ENCODE measurements at places on chromosomes 2 and 18.

- DNase-seq = no peak
Measured at GRCh38 chr18:32284284-32284683, 94.4 kb downstream of the MEP1B start.

DNA sequence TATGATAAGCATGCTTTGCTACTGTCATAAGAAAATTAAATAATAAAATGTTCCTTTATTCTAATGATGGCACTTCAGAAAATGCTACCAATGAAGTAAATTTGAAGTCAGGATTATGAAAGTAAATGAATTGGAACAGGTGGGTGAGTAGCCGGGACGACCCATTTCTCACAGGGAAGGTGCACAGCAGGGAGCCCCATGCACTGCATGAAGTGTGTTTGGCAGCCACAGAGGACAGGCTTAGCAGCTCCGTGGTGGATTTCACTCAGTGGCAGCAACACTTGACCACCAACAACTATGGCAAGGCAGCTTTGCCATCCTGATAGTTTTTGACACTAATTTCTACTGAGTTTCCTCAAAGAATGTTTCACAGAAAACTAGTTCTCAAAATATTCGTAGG, 146.3 kb downstream of the ATL2 start:
- no peak for DNase-seq

DNA sequence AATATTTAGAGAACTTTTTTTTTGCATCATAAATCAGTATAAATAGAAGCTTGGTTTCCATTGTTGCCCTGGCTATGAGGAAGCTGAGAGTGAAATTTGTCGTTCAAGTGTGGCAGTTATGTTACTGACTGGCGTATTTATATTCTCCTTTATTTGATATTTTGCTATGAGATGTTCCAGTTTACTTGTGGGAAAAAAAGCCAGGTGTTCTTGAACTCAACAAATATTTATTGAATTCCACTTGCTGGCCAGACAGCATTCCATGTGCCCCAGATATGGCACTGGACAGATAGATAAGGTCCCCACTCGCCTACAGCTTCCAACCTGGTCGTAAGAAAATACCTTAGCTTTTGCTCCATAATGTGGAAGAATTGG, 44.7 kb downstream of the NEDD4L start:
- DNase-seq = no peak

GRCh38 chr18:23752363-23752762, 63.1 kb downstream of the LAMA3 start:
- no peak for DNase-seq

DNA sequence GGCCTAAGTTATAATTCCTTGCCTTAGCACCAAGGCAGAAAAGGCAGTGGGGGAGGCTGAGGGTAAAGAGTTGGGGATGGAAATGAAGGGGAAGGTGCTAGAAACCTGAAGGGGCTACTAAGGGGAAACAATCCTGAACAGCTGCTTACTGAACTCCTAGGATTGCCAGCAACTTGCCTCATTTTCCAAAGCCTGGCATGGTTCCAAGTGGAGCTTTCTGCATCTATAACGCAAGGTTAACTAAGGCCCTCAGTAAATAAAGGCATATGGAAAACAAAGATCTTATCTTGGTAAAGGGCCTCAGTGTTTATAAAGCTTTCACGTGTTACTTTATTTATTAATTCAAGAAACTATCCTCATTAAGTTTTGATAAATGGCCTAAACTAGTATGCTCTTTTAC, 10.9 kb downstream of the MEP1B start:
- DNase-seq = no peak

- DNase-seq = no peak
Measured at GRCh38 chr2:134455426-134455825, 201.6 kb downstream of the MGAT5 start.

DNA sequence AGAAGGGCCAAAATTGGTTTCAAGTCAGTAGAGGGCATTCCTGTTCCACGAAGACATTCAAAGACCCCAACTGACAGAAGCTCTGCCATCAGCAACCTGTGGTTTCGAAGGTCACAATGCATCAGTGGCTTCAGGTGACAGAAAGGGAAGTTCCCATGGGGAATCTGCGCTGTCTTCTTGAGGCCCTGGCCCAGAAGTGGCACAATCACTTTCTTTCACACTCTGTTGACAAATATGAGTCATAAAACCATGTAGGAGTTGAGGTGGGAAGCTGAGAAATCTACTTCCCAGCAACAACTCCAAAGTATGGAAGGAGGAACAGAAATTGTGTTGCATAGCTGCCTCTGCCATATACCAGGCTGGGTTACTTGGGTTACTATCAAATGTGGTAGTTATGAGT, 621.1 kb upstream of the FANCL start:
- no peak for DNase-seq

- peak; percentile 71 for DNase-seq
Measured at GRCh38 chr18:22167471-22168241, 1.7 kb upstream of the GATA6 start.

DNA sequence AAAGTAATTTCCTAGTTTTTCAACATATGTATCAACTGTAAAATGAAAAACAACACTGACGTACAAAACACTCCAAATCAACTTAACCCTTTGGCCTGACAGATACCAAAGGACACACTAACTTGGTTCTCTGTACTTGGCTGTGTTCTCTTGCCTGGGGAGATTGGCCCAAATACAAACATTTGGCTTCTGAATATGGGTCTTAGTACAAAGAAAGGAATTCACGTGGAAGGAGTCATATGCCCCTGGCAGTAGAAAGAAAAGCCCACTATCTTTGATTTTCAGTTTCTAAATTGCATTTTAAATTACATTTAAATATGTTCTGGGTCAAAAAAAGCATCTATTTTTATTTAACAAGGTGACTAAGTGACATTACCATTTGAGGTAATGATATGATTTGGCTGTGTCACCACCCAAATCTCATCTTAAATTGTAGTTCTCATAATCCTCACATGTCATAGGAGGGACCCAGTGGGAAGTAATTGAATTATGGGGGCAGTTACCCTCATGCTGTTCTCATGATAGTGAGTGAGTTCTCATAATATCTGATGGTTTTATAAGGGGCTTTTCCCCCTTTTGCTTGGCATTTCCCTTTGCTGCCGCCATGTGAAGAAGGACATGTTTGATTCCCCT, 153.6 kb upstream of the CCDC195 start:
- no peak for DNase-seq

- DNase-seq = no peak
Measured at GRCh38 chr2:120554625-120555032, 181.0 kb upstream of the GLI2 start.

DNA sequence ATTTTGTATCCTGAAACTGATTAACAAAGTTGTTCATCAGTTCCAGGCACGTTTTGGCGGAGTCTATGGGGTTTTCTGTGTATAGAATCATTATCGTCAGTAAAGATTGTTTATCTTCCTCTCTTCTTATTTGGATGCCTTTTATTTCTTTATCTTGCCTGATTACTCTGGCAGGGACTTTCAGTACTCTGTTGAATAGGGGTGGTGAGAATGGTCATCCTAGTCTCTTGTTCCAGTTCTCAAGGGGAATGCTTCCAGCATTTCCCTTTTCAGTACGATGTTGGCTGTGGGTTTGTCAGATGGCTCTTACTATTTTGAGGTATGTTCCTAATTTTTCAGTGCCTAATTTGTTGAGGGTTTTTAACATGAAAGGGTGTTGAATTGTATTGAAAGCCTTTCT, 14.0 kb upstream of the SPDYA start:
- DNase-seq = no peak

DNA sequence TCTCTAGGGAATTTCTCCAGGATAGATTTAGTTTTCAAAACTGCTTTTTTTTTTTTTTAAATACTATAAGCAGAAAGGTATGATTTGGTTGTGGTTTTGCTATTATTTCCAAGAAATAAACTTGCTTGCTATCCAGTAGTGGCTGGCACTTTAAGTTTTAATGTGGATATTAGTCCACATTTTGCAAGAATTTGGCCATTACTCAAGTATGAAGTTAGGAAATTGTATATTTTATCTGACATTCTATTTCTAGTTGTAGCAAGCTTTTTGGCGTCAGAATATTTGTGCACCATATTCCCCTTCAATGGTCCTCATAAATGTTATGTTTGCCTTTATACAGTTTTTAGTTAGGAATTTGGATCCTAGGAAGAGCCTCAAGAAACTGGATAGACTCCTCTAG, 226.3 kb downstream of the ZNF521 start:
- no peak for DNase-seq

DNA sequence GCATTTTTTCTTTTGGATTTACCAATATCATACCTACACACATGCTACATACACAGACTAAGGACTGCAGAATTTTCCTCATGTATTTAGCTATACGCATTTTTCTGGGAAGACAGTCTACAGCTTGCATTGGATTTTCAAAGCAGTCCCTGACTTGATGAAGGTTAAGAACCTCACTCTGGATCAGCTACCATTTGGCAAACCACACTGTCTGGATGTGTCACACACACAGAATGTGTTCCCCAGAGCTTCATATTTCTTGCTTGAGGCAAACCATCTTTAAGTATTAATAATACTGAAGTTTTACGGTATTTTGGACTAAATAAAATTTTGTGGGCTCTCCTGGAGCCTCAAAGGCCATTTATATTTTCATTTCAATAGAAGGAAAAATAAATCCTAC, 102.3 kb downstream of the TCF4 start:
- DNase-seq = no peak

DNA sequence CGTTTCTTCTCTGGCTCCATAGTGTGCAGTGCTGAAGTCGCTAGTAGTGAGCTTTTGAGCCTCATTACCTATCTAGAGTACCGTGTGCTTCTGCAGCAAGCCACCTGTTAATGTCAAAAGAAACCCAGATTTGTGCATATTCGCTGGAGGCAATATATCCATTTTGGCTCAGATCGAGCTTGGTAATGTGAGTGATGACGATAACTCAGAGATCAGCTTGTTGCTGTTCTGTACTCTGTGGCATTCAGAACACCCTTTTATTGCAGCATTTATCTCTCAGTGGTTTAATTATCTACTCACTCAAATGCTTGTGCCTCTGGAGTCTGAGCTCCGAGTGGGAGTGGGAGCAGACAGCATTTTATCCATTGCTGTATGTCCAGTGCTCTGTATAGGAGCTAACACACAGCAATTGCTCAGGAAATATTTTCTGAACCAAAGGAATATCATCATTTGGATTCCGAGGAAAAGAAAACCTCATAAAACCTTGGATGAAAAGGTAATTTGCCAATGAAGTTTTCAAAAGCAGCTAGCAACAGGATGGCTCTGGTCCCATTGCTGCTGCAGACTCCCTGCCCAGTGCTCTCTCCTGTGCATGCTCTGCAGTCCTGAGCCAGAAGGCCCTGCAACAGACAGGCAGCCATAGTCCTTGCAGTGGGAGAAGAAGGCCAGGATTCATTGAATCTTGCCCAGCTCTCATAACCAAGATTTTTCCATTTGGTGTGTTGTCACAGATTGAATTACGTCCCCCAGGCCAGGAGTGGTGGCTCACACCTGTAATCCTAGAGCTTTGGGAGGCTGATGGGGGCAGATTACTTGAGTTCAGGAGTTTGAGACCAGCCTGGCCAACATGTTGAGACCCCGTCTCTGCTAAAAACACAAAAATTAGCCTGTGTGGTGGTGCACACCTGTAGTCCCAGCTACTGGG, 183.8 kb downstream of the MYCN start:
- DNase-seq = no peak

DNA sequence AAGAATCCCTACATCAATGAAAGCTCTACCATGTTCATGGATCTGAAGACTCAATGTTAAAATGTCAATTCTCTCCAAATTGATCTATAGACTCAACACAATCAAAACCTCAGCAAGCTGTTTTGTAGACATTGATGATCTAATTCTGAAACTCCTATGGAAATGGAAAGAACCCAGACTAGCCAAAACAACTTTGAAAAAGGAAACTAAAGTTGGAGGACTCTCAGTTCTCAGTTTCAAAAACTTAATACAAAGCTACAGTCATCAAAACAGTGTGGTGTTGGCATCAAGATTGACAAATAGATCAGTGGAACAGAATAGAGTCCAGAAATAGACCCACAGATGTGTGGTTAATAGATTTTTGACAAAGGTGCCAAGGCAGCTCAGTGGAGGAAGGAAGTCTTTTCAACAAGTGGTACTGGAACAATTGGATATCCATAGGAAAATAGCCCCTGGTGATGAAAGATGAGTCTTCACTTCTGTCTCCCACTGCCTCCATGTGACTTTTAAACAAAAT, 30.4 kb downstream of the LBH start:
- no peak for DNase-seq

- no peak for DNase-seq
Measured at GRCh38 chr2:41828052-41828643, 219.7 kb upstream of the PKDCC start.

GRCh38 chr2:2026252-2026831, 282.0 kb upstream of the PXDN start:
- DNase-seq = no peak

- no peak for DNase-seq
Measured at GRCh38 chr18:78672862-78673446, 306.7 kb upstream of the SALL3 start.

GRCh38 chr2:203600286-203600685, 65.2 kb upstream of the RAPH1 start:
- DNase-seq = no peak

- no peak for DNase-seq
Measured at GRCh38 chr18:78542204-78542603, 437.4 kb upstream of the SALL3 start.
